ENCODE measurements at places on chromosomes 5 and 9.

DNA sequence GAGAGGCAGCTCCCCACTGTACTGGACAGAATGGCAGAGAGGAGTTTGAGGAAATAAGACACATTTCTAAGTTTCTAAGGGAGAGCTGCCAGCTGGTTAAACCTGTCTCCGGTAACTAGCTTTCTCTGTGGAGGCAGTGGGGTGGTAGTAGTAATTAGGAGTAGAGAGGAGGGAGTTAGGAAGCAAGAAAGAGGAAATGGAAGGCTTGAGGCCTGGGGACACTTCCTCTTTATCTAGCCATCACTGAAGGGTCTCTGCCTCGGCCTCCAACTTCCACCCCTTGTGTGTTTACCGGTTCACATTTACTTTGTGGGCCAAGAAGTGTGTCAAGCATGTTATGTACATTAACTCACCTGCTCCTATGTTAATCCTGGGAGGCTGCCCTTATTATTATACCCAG is 462.2 kb upstream of the DMAC1 start:
- no peak for DNase-seq

DNA sequence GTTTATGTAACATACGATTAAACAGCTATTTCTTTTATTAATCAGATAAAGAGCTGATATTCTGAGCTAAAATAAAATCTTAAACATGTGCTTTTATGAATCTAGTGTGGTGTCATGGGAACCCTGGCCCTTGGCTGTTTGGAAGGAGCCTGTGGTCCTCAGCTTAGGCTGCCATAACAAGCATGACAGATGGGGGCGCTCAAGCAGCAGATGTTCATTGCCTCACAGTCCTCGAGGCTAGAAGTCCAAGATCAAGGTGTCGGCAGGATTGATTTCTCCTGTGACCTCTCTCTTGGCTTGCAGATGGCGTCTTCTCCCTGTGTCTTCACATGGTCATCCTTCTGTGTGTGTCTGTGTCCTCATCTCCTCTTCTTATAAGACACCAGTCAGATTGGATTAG is 448.2 kb downstream of the GADD45G start:
- no peak for DNase-seq

GRCh38 chr9:35599763-35600604 is 5.1 kb upstream of the TESK1 start:
- no peak for DNase-seq

- no peak for DNase-seq
Measured at GRCh38 chr5:59777028-59777427, 116.5 kb downstream of the PDE4D start.

GRCh38 chr5:73749485-73750270 is 123.7 kb downstream of the ARHGEF28 start:
- DNase-seq = no peak

DNA sequence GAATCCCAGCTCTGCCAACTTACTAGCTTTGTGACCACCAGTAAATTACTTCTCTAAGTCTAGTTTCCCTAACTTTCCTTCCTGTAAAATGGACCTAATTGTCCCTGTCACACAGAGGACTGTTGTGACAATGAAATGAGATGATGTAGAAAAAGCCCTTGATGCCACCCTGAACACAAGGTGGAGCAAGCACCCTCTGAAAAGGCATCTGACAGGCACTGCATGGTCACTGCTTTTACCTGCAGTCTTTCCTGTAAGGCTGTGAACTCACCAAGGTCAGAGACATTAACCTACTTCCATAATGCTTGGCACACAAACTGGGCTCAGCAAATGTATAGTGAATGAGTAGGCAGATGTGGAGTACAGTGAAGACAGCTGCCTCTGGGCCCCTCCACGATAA is 6.1 kb downstream of the SLC31A2 start:
- DNase-seq = no peak

GRCh38 chr9:122131401-122132001 is 28.1 kb downstream of the NDUFA8 start:
- no peak for DNase-seq

GRCh38 chr9:126809068-126809467 is 4.2 kb downstream of the ZBTB43 start:
- DNase-seq = no peak

- no peak for DNase-seq
Measured at GRCh38 chr9:38318759-38319495, 73.6 kb upstream of the ALDH1B1 start.

All from ureter (tissue), 1 donor.